ENCODE measurements at places on chromosomes 7 and 10.

GRCh38 chr10:14536241-14537213 is 205.8 kb upstream of the FRMD4A start:
- DNase-seq, result no peak

GRCh38 chr7:105429746-105430612 is 41.3 kb upstream of the SRPK2 start:
- DNase-seq, result no peak

DNA sequence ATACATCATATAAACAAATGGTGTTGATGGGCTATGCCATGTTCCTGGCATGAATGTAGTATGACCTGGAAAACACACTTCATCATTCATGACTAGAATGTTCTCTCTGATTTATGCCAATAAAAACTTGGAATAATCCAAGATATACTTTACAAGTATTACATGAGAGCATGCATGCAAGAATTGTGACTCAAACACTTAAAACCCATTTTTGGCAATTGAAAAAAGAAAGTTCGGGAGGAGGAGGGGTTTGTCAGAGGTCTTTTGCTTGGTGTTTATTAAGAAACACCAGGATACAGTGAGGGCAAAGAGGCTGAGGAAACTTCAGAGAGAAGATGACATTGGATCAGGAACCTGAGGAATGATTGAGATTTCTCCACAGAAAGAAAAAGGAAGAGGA is 10.2 kb upstream of the CUL1 start:
- DNase-seq, result no peak

DNA sequence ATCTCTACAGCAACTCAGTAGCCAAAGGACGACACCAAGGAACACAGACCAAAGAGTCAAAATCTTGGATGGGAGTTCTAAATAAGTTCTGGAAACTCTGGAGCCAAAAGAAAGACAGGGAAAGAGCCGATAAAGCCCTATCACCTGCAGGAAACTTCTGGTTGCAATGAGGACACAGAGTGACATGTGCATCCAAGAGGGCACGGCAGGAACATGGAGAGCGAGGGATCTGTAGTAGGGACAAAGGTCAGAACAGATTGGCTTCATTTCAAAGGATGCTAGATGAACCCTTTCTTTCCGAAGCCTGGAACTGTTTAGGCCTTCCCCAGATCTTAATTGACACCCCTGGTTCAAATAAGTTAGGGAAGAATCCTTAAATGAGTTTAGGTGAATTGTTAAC is 39.5 kb downstream of the CACNA2D1 start:
- no peak for DNase-seq

- DNase-seq, result peak; percentile 74
These were observed 97.7 kb upstream of the RPA3 start for GRCh38 chr7:7816084-7816483.

GRCh38 chr7:12884033-12884432 is 196.6 kb downstream of the ARL4A start:
- DNase-seq, result no peak

GRCh38 chr10:115773832-115774231 is 499.2 kb downstream of the GFRA1 start:
- no peak for DNase-seq

GRCh38 chr7:7157887-7158271 is 24.5 kb upstream of the C1GALT1 start:
- DNase-seq, result no peak

GRCh38 chr7:139861803-139862202 is 32.7 kb downstream of the TBXAS1 start:
- no peak for DNase-seq

- DNase-seq, result no peak
These were observed 204.9 kb upstream of the RNF32 start for GRCh38 chr7:156435486-156436231.

DNA sequence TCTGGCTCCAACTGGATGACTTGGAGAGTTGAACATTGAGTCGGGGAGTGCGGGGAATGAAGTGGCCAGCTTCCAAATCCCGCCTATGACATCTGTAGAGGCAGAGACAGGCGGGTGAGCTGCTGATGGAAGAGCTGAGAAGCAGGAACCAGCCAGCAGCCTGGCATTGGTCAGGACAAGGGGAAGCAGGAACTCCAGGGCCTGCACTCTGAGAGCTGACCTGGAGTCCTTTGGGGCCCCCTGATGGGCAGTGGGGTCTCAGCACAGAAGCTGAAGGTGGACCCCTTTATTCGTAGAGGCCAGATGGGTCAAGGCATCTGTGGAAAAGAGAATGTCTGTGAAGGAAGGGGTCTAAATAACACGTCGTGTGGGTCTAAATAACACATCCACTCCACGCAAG is 57.0 kb downstream of the SEC61G start:
- no peak for DNase-seq

DNA sequence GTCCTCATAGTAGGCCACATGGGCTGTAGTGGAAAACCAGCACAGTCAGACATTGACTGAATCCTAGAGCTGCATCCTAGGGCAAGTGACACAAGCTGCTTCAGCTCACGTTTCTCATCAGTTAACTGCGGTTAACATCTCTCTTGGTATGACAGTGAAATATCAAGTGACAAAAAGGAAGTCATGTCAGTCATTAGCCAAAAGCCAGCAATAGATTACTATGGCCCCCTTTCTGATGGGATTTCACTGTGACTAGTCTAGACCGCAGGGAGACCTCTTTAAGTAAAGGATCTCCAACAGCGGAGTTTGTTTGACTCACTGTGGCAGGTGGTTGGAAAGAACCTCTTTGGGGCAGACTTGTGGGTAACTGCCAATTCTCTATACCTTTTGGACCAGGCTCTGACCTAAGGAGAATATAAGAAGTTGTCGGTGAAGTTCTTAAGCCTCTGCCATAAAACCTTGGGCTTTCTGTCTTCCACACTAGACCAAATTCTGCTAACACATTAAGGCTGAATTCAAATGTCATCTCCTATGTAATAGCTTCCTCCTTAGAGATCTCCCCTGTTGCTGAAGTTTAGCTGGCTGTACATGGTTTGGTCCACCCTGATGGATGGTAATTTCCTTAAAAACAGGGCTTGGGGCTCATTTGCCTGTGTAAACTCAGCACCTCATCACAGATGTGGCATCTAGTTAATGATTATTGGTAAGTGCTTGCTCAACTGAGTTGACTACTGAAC is 115.3 kb downstream of the SGMS1 start:
- DNase-seq, result peak; percentile 94

- no peak for DNase-seq
These were observed 59.7 kb downstream of the GPR85 start for GRCh38 chr7:113026941-113027340.

GRCh38 chr10:103188853-103189252 is 4.2 kb downstream of the NT5C2 start:
- no peak for DNase-seq

- DNase-seq, result no peak
These were observed 127.7 kb downstream of the DNAH11 start for GRCh38 chr7:21670496-21670895.

DNA sequence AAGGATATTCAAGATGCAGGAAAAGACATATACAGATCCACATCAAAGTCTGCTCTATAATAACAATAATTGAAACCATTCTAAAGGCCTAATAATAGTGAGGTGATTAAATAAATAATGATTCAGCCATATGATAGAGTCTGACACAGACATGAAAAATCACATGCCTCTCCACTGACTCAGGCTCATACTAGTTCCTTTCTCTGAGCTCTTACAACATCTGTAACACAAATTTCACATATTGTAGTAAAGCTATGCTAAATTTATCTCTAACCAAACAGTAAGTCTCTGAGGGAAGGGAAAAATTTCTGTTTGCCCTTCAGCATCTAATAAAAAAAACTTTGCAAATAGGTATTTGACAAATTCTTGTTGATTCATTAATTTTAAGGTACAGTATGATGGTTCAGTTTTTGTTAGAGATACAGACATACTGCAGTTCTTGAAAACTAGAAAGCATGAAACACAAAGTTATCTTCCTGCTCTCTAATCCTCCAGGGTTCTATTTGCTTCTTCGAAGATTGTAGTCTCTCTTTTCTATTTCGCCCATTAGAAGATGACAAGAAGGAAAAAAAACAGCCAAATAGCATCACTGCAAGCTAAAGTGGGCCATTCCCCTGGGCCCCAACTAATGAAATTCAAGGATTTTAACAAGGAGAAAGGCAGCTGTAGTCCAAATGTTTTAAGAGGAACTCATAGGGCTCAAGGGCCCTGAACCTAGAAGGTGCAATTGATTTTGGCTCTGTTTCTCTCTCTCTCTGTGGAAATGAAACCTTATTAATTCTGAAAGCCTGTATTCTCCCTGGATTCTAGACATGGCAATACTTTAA is 53.9 kb downstream of the CUBN start:
- no peak for DNase-seq

DNA sequence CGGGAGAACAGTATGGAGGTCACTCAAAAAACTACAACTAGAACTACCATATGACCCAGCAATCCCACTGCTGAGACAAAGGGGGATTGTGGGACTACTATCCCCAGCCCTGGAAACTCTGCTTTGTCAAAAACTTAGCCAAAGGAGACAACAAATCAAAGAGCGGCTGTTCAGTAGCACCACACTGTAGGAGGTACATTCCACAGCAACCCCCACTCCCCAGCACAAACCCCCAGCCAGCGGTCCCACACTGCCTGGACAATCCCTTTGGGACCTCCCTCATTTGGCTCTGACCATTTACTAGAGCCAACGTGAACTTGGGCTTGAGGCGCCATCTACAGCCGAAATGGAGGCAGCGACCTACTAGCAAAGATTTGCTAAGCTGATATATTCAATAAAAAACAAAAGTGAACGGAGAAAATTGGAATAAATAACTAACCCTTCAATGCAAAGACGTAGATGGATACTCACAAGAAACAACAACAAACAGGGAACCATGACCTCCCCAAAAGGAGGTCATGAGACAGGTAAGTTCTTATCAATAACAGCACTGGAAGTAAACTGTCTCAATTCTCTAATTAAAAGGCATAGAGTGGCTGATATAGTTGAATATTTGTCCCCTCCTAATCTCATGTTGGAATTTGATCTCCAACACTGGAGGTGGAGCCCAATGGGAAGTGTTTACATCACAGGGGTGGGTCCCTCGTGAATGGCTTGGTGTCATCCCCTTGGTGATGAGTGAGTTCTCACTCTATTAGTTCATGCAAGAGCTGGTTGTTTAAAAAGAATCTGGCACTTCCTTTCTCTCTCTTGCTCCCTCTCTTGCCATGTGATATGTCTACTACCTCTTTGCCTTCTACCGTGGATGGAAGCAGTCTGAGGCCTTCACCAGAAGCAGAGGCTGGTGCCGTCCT is 119.0 kb upstream of the KCNMA1 start:
- DNase-seq, result no peak

GRCh38 chr7:44163591-44163990 is 22.5 kb upstream of the MYL7 start:
- no peak for DNase-seq

Measured in GM12864 (cell line).